ENCODE measurements at places on chromosomes 3 and 15. TPM values are rescaled to one million over a fixed set of nuclear protein-coding genes. Genes with fewer than 3 reads are reported as not detected.

- no peaks in the 10 kb centered on the region for H3K36me3 ChIP-seq
- DNase-seq = no peak
- no peak overlapping the region for H3K27ac ChIP-seq
- no peaks in the 10 kb centered on the region for H3K27me3 ChIP-seq
- H3K4me1 ChIP-seq = peaks cover 6% of the 10 kb centered on the region
- no peak overlapping the region for H3K4me3 ChIP-seq
Observed at GRCh38 chr3:38826001-38826400, 10.0 kb upstream of the SCN10A start.

DNA sequence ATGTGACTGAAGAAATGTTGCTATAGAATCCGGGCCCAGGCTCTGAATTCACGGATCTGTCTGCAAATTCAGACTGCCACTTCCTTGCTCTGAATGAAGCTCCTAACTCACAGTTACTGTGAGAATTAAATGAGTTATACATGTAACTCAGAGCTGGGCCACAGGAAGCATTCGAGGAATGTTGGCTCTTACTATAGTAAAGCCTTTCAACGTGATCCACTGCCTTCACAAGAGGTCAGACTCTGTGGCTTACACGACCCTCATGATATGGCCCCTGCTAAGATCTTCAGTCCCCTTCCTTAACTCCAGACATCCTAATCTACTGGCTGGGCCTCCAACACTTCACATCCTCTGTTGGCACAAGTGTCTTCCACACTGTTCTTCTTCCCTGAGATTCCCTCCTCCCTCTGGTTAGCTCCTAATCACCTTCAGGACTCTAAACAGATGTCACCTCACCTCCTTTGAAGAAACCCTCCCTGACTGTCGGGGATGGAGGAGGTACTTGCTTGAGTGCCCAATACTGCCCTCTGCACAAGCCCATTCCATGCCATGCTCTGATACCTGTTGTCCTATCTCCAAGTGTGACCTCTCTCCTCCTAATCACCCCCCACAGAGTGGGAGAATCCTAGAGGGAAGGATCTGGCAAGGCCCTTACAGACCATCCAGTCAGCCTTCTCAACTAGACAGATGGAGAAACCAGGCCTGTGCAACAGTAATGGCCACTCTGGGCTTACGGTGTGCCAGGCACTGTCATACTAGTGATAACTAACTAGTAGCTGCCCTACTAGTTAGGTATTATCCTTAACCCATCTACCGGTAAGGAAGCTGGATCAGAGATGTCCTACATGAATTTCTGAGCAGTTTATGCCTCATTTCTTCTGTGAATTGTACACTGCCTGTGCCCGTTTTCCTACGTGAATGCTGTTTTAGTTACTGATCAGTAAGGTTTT, 1.3 kb downstream of the ACTR8 start:
- H3K27ac ChIP-seq = no peak overlapping the region
- peak overlapping the region; percentile 93 for H3K4me3 ChIP-seq
- no peaks in the 10 kb centered on the region for H3K27me3 ChIP-seq
- peaks cover 68% of the 10 kb centered on the region for H3K36me3 ChIP-seq
- DNase-seq = no peak

DNA sequence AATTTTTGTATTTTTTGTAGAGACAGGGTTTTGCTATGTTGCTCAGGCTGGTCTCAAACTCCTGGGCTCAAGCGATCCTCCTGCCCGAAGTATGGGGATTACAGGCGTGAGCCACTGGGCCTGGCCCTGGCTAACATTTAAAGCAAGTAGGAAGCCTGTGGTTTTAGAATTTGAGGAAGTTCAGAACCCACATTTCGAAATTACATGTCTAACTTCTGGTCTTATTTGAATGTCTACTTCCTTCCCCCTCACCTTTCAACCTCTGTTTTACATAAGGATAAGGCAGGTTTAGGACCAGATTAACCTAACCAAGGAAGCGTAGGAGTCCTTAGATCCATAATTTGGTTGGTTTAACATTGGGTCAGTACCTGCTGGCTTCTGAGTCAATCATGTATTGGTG, 120.5 kb upstream of the PROK2 start:
- H3K27me3 ChIP-seq = peaks cover 52% of the 10 kb centered on the region
- no peaks in the 10 kb centered on the region for H3K36me3 ChIP-seq
- DNase-seq = no peak
- H3K27ac ChIP-seq = no peak overlapping the region
- no peaks in the 10 kb centered on the region for H3K4me1 ChIP-seq

DNA sequence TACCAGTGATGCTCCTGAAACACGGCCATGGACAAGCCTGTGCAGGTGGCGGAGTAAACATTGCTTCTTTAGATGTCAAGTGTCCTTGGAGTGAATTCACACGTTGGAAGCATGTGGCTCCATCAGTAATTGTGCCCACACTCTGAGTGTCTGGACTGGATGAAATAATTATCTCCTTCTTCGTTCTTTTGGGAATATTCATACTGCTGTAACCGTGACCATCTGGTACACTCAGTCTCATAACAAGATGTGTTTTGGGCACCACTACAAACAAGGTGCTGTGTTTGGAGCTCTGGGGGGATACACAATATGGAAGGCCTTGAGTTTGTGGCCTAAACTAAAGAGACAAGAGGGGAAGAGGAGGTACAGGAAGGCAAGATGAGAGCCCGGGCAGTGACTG, 165.6 kb downstream of the APBA2 start:
- H3K36me3 ChIP-seq = no peaks in the 10 kb centered on the region
- H3K4me1 ChIP-seq = no peaks in the 10 kb centered on the region
- no peak for DNase-seq
- H3K27me3 ChIP-seq = no peaks in the 10 kb centered on the region

DNA sequence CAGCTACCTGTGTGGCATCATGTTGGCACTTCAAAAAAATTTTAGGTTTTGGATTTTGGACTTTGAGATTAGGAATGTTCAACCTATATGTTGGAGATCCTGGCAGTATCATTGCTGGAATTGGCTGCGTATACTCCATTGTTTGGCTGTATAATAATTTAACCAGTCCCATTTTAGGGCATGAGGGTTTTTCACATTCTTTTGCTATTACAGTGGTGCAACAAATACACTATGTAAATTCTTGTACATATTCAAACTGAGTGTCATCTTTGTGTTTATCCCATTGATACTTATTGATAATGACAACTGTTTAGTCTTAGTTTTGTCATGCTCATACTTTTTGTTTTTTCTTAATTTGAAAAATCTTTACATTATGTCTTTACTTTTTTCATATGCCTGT, 6.7 kb downstream of the THUMPD3 start:
- H3K36me3 ChIP-seq = peaks cover 100% of the 10 kb centered on the region
- no peak for DNase-seq
- no peak overlapping the region for H3K27ac ChIP-seq
- H3K4me1 ChIP-seq = peaks cover 6% of the 10 kb centered on the region
- H3K27me3 ChIP-seq = no peaks in the 10 kb centered on the region
- no peak overlapping the region for H3K4me3 ChIP-seq

DNA sequence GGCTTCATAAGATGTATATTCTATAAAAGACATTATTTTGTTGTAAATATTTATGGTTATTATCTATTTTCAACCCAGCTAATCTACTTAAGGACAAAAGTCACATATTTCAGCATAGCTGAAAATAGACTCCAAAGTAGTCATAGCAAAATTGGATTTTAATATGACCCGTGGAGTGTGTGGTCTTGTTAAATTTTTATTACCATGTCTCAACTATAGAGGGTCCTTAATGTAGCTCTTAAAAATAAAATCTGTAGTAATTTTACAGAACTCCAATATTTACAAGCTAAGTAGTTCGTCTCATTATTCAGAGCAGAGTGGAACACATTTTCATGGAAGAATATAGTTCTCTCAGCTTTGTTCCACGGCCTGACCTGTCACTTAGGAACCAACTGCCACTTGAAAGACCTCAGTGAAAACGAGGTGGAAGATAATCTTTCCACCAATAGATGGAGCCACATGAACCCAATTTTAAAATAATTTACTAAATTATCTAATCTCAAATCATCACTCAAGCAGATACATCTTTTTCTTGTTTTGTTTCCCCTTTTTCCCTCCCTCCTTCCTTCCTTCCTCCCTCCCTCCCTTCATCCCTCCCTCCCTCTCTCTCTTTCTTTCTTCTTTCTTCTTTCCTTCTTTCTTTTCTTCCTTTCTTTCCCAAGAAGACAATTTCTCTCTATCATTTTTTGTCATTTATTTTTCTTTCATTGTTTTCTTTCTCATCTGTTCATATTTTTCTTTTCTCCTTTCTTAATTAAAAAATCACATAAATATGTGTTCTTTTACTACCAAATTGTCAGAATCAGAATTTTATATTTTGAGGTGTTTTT, 97.2 kb downstream of the CLDN1 start:
- DNase-seq = no peak
- H3K27ac ChIP-seq = no peak overlapping the region
- H3K4me1 ChIP-seq = no peaks in the 10 kb centered on the region
- H3K36me3 ChIP-seq = no peaks in the 10 kb centered on the region
- H3K4me3 ChIP-seq = no peak overlapping the region

GRCh38 chr15:32919749-32920414, 202.1 kb downstream of the GREM1 start:
- DNase-seq = no peak
- H3K27me3 ChIP-seq = no peaks in the 10 kb centered on the region
- H3K36me3 ChIP-seq = no peaks in the 10 kb centered on the region
- H3K27ac ChIP-seq = no peak overlapping the region

- H3K27ac ChIP-seq = no peak overlapping the region
- no peaks in the 10 kb centered on the region for H3K4me1 ChIP-seq
- DNase-seq = no peak
- no peak overlapping the region for H3K4me3 ChIP-seq
Observed at GRCh38 chr3:71872256-71872655, 87.3 kb upstream of the PROK2 start.

DNA sequence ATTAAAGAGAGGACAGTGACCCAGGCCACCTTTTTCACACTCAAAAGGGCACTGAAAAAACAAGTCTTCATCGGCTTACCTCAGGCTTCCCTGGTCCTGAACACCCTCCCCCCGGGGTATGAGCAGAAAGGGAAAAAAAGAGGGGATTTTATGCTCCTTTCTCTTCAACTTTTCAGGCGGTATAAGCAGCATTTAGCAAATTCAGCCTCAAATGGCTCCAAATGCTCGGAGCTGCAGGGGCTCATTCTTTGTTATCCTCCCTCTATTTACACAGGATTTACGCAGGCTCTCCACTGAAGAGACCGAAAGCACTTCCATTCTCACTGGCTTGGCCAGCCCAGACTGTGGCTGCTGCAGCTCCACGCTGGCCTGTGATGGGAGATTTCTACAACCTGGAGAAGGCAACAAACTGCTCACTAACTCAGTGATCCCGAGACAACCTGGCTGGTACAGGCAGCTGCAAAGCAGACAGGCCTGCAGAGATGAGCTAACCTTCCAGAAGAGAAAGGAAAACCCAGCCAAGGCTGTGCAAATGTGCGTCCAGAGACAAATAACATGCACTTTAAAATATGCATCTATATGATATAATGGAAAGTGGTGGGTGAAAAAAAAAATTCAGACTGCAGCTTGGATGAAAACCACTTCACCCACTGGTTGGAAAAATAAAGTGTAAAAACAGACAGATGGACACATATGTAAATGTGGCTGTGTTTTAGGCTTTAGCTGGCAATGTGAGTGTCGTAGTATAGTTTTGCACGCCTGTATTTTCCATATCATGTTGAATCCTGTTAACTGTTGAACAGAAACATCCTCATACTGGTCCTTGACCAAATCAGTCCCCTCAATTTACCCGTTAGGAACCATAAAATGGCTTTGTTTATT, 54.2 kb downstream of the MEIS2 start:
- no peak overlapping the region for H3K27ac ChIP-seq
- DNase-seq = no peak
- peaks cover 33% of the 10 kb centered on the region for H3K4me1 ChIP-seq
- no peaks in the 10 kb centered on the region for H3K36me3 ChIP-seq
- H3K27me3 ChIP-seq = no peaks in the 10 kb centered on the region

DNA sequence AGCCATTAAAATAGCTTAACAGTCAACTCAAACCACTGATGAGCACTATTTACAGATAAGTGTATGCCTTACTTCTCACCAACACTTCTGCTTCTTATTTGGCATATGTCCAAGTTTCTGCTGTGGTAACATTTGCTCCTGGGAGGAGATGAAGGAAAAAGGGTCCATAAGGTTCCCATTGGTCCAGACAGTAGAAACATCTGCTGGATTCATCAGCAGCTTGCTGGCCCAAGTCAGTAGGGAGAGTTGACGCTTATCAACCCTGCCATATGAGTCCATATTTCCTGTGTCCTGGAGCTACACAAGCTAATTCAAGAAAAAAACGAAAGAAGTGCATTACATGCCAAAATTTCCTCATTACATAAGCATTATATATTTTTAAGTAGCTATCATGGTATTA, 824.5 kb downstream of the CADM2 start:
- peak; percentile 30 for DNase-seq
- H3K4me3 ChIP-seq = no peak overlapping the region
- no peaks in the 10 kb centered on the region for H3K36me3 ChIP-seq
- H3K27me3 ChIP-seq = no peaks in the 10 kb centered on the region

KPNA1 gene
- 72.6 TPM for total RNA-seq

BOC gene
- total RNA-seq = 12.2 TPM

CIDEC gene
- not detected for total RNA-seq

CHST2 gene
- total RNA-seq = 8.7 TPM
